ENCODE measurements at places on chromosomes 13 and 19.

DNA sequence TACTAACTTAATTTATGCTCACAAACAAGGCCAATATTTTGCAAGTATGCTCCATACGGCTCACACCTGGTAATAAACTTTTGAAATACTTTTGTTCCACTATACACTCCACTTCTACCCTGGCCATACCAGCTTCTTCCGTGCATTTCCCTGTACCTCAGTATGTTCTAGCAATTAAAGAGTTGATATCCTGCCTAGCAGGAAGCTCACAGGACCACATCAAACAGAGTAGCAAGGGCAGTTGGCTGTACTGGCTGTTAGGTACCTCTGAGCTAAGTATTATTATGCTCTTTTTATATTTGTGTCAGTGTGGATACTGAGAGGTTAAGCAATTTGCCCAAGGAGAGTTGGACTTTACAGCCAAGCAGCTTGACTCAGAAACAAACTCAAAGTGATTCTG, 257.7 kb downstream of the SLITRK6 start:
- DNase-seq: no peak

GRCh38 chr13:111919849-111920248, 147.1 kb upstream of the SOX1 start:
- DNase-seq: no peak

GRCh38 chr19:48244281-48244680, 11.4 kb downstream of the CARD8 start:
- peak; percentile 24 for DNase-seq

DNA sequence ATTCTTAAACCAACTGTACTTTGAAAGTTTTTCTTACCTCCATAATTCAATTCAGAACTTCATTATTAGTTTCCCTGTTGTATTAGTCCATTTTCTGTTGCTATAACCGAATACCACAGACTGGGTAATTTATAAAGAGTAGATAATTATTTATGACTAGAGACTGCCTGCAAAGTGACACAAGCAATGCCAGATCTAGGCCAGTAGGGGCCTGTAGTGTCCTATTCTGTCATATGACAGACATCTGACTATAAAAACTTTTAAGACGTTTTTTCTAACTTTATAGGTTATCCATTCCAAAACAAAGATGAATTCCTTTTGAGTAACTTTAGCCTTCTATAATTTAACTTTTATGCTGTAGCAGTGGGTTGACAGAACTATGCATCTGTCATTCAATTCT, 2783.8 kb downstream of the PCDH9 start:
- peak; percentile 15 for DNase-seq

- DNase-seq: no peak
These were observed 1180.7 kb upstream of the SLC10A2 start for GRCh38 chr13:104246955-104247354.

DNA sequence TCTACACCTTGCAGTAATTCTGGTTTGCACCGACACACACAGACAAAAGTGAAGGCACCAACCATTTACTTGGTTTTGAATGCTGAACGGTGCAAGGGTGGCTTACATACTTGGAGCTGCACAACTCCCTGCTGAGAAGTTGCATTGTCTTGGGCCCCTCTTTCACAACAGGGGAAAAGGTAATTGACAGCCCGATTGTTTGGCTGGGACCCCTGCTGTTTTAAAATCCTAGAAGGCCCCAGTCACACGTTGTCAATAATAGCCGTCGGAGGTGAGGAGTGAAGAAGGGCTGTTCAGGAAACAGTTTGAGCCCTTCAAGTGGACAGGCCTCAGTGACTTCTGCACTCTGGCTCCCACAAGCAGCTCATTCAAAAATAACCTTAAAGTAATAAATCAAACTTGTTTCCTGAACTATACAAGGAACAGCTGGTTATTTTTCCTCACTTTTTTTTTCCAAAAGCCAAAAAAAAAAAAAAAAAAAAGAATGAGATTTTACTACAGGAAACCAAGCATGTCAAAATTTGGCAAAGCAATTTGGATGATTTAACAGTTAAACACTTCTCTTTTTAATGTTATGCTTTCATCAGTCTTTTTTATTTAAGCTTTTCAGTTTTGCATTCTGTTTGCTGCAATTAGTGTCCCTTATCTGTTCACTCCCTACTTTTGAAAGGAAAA, 19.0 kb upstream of the SPRY2 start:
- peak; percentile 11 for DNase-seq

All from fibroblast of skin of right biceps (primary cell).